ENCODE measurements at places on chromosomes 7 and 10.

DNA sequence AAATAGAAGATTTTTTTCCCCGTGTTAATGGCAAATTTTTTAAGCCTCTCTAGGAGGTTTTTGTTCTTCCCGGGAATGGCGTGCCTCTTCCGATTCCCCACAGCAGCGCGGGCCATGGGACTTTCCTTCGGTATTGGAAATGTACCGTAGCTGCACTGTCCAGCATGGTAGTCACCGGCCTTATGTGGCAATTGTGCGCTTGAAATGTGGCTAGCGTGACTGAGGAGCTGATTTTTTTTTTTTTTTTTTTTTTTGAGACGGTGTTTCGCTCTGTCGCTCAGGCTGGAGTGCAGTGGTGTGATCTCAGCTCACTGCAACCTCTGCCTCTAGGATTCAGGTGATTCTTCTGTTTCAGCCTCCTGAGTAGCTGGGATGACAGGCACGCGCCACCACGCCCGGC is 938 bp upstream of the TCTN3 start:
- DNase-seq, result no peak

DNA sequence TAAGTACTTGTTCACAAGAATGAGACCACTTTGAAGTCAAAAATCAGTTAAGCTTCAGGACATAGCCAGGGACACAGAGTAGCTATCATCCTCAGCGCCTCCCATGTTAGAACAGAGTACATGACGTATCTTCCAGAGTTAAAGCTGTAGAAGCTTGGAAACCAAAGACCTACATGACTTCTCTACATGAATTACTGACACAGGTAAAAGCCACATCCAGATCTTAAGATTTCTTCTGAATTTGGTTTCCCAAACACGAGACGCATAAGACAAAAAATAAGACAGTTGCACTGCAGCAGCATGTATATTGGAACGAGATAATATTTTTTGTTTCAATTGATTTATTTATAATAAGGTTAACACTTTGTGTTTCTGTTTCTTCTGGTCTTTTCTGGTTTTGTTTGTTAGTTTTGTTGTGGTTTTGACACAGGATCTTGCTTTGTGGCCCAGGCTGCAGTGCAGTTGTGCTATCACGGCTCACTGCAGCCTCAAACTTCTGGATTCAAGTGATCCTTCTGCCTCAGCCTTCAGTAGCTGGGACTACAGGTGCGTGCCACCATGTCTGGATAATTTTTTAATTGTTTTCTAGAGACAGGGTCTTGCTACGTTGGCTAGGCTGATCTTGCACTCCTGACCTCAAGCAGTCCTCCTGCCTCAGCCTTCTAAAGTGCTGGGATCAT is 10.2 kb upstream of the EPC1 start:
- no peak for DNase-seq

- DNase-seq, result peak; percentile 49
Observed at GRCh38 chr7:102220960-102221800, 65.5 kb upstream of the SH2B2 start.

GRCh38 chr10:132146271-132146671 is 40.5 kb upstream of the DPYSL4 start:
- DNase-seq, result no peak

GRCh38 chr7:17300012-17300411 is 1.6 kb downstream of the AHR start:
- no peak for DNase-seq

DNA sequence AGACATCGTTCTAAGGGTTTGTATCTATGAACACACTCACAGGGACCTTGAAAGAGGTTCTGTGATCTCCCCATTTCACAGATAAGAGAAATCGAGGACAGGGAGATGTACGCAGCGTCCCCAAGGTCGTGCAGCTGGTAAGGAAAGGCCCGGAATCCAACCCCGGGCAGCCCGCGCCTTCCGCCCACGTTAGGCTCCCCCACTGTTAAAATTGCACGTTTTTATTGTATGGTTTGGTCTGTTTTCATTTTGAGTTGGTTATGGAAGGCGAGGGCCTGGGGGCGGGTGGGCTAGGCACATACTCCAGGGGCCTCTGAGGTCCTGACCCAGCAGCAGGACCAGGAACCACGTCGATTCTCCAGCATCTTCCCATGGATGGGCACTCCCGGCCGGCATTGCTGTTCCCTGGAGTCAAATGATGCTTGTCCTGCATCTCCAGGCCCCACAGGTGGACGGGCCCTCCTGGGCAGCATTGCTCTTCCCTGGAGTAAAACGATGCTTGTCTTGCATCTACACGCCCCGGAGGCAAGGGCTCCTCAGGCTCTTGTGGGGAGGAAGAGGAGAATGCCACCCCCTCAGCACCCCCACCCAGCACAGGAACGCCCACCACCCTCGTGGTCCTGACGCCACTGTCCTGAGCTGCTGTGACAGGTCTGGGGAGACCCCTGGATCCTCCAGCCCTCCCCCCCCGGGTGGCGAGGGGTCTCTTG is 65.9 kb downstream of the PDGFA start:
- DNase-seq, result no peak

- DNase-seq, result no peak
Observed at GRCh38 chr10:57952741-57953140, 315.0 kb downstream of the IPMK start.

DNA sequence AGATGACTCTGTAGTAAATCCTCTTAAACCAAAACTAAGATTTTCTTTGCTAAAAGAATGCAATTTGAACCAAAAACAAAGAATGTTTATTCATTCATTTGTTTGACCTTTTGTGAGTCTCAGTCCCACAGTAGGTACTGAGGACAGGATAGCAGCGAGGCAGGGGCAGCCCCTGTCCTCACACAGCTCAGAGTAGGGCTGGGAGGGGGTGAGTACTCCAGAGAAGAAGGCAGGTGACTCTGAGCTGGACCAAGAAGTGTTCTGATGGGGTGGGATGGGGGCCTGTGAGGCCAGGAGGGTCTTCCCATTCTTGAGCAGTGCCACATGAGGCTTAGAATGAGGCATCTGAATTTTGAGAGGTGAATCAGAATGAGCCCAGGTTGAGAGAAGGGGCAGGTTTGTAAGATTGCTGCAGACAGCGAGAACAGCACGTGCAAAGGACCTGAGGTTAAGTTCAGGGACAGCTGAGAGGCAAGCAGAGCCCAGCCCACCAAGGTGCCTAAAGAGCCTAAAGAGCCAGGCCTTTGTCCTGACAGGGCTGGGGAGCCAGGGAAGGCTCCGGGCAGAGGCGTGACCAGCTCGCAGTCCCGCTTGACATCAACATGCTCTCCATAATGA is 56.9 kb upstream of the CHST15 start:
- no peak for DNase-seq

DNA sequence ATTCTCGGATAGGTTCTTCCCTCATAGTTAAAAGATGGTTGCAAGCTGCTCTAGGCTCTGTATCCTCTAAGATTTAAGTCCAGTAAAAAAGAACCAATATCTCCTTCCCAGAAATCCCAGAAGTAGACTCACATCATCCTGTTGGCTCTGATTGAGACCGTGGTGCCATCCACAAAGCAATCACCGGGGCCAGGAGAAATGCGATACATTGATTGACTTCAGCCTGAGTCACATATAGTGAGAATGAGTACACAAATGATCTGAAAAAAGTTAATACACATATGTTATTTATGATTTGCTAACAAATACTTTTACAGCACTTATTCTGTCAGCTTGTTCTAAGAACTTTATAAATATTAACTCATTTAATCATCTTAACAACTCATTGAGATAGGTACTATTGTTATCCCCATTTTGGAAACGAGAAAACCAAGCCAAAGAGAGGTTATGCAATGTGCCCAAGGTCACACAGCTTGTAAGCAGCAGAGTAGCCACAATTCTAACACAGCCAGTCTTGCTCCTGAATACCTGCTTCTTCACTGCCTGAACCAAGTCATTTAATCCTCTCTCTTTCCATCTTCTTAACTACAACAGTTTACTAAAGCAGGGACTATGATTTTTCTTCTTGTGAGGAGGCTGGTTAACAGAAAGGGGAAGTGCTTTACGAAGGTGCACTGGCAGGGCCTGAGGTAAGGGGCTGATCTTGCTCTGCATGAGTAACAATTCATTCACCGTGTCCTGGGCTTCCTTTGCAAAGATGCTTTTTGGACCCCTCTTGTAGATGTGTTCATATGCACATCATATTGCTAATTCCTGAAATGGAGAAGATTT is 177.0 kb downstream of the REEP3 start:
- no peak for DNase-seq

DNA sequence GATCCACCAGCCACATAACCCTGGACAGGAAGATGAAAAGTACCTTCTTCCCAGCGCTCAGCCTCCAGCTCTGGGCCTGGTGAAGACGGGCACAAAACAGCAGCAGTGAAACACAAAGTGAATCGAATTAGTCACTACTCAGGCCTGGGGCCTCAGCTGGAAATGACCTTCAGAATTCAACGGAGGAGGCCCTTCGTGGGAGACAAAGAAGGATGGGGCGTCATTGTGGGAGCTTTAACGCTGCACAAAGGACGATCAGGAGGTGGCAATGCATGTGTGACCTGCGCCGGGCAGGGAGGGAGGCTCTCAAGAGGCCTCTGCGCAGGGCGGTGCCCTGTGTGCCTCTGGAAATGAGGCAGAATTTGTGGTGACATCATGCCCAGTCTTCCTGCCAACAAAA is 161.9 kb downstream of the DNAJB6 start:
- DNase-seq, result no peak

DNA sequence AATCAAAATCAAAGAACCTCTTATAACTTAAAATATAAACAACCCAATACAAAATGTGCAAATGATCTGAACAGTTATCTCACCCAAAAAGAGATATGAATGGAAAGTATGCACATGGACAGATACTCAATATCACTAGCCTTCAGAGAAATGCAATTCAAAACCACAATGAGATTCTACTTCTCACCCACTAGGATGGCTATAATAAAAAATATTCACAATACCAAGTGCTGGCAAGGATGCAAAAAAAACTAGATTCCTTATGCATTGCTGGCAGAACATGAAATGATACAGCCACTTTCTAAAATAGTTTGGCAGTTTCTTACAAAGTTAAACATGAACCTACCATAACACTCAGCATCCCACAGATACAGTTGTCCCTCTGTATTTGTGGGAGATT is 130.1 kb upstream of the LRRN3 start:
- DNase-seq, result no peak

- DNase-seq, result no peak
Observed at GRCh38 chr7:49911909-49912308, 138.5 kb downstream of the VWC2 start.

DNA sequence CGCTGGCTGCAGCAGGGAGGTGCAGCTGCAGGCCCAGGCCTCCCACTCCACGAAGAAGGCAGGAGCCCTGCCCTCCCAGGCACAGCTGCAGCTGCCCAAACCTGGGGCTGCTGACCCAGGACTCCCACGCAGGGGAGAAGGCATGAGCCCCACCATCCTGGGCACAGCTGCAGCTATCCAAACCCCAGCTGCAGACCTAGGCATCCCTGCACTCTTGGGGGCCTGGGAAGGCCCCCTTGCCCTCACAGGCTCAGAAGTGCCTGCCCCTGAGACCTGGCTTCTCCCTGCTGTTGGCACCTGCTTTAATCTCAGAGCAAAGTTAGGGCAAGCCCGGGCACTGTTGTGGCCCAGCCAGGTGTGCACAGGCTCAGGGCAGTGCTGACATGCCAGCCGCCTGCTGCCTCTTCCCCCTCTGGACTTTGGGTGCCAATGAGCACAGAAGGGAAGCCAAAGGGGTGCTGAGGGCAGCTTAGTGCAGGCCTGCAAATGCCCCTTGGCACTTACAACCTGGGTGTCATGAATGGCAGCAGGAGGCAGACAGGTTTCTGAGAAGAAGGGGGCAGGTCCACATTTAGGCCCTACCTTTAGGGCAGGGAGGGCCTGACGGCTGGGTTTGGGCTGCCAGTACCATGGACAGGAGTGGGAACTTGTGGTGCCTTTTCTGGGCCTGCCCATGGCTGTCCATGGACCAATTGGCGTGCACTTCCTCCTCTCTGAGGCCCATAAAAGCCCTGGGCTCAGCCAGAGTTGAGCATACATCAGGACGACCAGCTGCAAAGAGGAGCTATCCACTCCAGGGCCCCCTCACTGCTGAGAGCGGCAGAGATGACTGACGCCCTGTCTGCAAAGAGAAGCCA is 31.1 kb downstream of the CRTAC1 start:
- DNase-seq, result no peak

DNA sequence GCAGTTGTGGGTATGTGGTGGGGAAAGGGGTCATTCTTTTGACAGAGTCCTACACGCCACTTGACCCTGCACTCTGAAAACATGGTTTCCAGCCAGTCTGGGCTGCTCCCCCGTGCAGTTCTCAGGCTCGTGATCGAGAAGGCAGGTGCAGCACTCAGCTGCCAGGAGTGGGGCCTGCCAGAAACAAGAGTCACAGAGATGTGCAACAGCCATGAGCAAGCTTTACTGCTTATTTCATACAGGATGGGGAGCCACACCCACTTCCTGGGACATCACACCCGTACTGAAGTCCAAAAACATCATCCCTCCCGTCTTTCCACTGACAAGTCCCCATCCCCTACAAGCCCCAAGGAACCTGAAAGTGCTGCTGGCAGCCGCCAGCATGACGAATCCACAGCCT is 9.3 kb downstream of the ATG9B start:
- peak; percentile 65 for DNase-seq

DNA sequence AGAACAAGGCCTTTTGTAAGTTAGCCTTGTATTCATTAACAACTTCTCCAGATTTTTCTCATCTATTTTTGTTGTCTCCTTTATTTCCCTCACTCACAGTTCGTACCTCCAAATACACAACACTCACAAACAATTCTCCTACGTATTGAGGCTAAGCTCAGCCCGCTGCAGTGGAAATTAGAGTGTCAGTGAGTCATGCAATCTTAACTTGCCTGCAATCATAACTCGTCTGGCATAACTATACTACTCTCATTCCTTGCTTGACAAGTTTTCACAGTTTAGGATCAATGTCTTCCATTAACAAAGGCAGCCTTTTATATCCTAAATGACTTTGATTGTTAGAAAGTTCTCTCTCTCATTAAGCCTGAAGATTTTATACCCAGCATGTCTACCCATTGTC is 23.8 kb downstream of the TMEM196 start:
- no peak for DNase-seq

- DNase-seq, result no peak
Observed at GRCh38 chr10:91983416-91983815, 59.8 kb downstream of the BTAF1 start.

- no peak for DNase-seq
Observed at GRCh38 chr7:52639981-52640380, 395.5 kb upstream of the POM121L12 start.

DNA sequence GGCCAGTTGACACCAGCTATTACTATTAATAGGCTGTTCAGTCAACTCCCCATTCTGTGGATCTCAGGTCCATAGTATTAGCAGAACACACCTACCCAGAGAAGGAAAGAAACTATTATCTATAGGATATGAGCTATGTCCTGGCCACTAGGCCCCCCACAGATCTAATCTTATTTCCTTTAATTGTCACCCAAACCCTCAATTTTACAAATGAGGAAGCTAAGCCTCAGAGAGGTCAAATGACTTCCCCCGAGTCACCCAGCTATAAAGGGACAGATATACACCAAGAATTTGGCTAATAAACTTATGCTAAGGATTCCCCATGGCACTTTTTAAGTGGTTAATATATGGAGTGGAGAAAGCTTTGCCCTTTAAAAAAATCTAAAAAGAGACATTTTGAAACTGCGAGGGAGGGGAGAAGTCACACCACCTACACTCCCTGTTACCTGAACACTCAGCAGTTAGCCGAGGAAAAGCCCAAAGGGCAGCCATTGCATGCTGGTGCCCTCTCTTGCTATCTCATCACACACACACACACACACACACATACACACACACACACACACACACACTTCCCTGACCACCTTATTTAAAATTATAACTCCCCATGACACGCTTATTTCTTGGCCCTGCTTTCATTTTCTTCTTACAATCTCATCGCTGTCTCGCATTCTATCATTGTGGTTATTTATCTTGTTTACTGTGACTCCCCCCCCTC is 157.0 kb upstream of the ADO start:
- no peak for DNase-seq
